SW 1271 (cell line): ENCODE measurements at places on chromosomes 3 and 15.

- DNase-seq: no peak
Measured at GRCh38 chr15:98835876-98836275, 171.7 kb downstream of the PGPEP1L start.

DNA sequence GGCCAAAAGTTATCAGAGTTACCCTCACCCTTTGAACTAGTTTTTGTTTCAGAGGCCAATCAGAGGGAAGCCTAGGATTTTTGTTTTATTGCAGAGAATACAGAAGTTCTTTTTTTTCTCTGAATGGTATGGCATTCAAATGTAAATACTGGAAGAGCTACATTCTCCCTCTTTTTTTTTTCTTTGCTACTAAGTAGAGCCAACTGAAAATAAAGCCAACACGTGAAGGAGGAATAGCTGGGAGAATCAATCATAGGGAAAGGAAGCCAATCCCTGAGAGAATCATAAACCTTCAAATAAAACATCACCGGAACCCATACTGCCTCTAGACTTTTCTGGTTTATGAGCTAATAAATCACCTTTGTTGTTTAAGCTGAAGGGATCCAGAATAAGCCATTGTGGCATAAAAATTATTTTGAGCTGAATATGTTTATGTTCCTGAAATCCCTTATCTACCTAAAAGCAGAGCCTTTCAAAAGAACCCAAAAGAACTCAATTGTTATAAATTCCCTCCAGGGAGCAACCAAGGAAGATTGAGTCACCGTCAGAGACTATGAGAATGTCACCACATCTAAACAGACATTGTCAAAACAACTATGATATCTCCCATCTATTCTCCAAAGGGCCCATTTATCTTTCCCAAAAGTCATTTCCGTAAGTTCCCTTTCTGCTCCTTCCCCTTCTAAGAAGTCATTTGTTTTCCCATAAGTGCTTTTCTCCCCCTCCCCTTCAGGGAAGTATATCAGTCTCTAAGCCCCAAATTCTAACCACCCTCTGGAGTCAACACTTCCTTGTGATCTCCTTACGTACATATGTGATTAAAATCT, 3.8 kb upstream of the ZNF280D start:
- no peak for DNase-seq

GRCh38 chr3:101811875-101812274, 32.9 kb downstream of the NXPE3 start:
- DNase-seq: no peak

GRCh38 chr3:42043099-42043813, 47.9 kb upstream of the TRAK1 start:
- DNase-seq: no peak

DNA sequence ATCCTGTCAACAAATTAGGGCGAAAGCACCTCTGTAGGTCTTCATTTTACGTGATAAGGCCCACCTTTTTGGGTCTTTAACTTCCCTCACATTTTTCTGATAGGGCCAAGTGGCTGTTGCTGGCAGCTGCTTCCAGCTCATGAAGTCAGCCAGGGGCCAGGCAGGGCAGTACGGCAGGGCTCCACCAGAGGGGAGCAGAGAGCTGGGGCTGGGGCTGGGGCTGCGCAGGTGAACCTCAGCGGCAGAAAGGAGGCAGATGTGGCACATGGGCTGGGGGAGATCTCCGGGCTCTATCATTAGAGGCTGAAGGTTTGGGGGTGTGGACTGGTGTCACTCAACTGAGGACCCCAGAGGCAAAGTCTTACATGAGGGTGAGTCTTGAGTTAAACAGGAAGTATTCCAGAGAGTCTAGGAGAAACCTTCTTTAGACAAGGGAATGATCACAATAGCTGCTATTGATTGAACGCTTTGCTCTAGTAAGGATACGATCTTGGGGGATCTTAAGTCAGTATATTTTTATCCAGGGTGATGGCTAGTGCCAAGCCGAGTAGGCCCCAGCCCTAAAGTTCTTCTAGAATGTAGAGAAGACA, 62.8 kb upstream of the MEX3B start:
- peak; percentile 54 for DNase-seq

DNA sequence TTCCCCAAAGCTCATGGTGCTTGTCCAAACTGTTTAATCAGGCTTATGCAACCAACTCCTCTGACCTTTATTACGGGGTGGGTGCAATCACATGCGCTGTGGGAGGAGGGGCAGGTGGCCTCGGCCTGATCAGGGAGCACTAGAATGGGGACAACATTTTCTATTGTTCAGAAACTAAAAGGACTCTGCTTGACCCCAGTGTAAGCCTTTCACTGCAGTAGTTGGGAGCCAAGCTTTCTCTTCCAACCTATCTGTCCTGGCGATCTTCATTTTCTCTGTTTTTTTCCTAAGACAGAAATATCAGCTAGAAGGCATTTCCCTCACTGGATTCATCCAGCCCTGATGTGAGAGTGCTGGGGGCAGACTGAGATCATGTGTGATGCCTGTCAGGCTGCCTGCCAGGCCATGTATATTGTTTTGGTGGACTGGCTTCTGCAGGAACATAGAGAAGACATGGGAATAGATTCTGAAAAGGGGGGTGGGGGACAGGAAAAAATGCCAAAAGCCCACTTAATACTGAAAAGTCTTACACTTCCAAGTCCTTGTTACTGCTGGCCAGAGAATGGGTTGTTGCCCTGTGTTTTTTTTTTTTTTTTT, 627.0 kb upstream of the TBL1XR1 start:
- no peak for DNase-seq

- no peak for DNase-seq
Measured at GRCh38 chr3:142664819-142665218, 59.0 kb upstream of the TRPC1 start.

DNA sequence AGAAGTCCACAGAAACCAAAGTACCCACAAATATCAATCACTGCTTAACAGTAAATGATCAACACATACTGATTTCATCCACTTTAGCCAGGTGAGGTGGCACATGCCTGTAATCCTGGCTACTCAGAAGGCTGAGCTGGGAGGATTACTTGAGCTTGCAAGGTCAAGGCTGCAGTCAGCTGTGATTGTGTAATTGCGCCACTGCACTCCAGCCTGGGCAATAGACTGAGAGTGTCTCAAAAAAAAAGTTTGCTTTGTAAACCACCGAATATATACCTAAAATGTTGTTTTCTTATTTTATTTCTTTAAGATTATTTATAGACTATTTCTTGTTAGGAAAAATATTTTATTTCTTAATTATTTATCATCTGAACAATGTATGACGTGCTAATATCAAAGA, 8.7 kb upstream of the ATP13A4 start:
- DNase-seq: no peak

- no peak for DNase-seq
Measured at GRCh38 chr15:28919201-28919635, 33.4 kb downstream of the APBA2 start.

GRCh38 chr3:100994809-100995208, 1.6 kb upstream of the ABI3BP start:
- no peak for DNase-seq

DNA sequence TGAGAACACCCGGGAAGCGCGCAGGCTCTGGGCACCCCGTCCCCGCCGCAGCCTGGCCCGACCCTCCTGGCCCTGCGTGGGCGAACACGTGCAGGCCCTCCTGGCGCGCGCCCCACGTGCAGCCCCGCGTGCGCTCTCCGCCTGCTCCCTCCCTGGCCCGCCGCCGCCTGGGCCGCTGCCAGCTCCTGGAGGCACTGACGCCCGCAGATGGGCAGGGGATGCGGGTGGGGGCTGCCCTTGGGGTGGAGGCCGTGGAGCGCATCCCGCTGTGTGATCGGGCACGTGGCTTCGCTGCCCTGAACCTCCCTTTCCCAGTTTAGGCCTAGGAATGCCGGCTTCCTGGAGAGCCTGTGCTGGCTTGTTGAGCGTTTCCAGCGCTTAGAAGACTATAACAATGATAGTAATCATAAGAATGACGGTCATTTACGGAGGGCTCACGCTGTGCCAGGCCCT, 104.6 kb upstream of the SLC6A6 start:
- no peak for DNase-seq

- DNase-seq: no peak
Measured at GRCh38 chr15:101464999-101465669, 24.4 kb downstream of the PCSK6 start.

GRCh38 chr15:68256675-68257450, 20.7 kb upstream of the FEM1B start:
- DNase-seq: peak; percentile 31

DNA sequence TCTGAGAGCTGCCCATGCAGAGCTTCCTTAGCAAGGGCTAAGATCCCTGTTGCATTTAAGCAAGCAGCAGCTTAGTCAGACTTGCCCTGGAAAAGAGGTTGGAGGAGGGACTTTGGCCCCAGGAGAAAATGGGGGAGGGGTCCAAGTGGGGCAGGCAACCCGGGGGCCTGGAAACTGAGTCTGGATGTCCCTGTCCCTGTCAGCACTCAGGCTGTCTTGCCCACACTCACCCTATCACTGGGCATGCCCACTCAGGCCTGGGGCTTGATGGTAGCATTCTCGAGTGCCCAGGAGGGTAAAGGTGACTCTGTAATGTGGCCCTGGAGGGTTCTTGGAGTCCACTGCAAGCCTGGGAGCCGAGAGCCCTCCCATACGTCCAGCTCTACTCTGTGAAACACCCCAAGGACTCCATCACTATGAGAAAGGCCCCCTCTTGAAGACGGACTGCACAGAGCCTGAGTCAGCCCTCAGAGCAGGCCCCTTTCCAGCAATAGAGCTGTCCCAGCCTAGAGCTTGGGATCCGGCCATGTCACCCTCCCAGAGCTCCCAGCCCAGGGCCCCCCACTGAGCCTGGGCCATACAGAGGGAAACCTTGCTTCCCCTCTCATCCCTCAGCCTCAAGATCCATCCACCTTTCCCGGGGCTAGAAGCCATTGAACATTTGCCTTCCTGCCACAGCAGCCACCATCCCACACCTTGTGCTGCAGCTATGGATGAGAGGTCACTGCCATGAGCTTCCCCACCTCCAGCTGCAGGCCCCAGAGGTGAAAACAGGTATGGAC, 13.4 kb downstream of the MYL3 start:
- DNase-seq: no peak

- no peak for DNase-seq
Measured at GRCh38 chr3:156859578-156859977, 33.4 kb downstream of the LEKR1 start.

DNA sequence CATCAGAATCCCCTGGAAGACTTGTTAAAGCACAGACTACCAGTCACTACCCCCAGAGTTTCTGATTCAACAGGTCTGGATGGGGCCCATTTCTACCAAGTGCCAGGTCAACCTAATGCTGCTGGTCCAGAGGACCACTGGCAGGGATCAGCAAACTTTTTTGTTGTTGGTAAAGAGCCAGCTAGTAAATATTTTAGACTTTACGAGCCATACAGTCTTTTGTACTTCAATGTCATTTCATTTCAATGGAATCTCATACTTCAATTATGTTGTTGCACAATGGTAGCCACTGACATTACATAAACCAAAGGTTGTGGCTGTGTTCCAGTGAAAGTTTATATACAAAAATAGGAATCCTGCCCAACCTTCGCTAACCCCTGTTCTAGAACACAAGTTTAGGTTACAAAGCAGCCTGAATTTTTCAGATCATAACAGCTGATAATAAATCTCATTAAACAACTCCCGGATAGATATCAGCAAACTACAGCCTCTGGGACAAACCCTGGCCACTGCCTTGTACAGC, 28.7 kb downstream of the ULK4 start:
- DNase-seq: no peak

- DNase-seq: no peak
Measured at GRCh38 chr3:192817053-192817452, 89.7 kb upstream of the FGF12 start.

GRCh38 chr3:31766669-31767068, 214.4 kb downstream of the OSBPL10 start:
- DNase-seq: no peak

DNA sequence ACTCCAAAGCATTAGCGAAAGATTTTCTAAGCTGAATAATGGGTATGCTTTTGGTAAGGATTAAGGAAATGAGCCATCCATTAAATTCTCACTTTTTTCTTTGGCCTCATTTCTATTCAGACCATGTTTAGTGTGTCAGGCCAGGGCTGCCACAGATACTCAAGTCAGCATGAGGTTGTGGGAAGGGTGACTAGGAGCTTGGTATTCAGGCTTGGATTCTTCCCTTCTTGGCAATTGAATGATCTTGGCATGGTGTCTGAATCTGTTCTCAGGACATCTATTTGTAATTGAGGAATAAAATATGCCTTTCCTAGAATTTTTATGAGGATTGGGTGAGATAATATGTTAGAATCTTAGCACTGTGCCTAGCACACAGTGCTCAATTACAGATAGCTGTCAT, 11.2 kb downstream of the CCNB2 start:
- no peak for DNase-seq

DNA sequence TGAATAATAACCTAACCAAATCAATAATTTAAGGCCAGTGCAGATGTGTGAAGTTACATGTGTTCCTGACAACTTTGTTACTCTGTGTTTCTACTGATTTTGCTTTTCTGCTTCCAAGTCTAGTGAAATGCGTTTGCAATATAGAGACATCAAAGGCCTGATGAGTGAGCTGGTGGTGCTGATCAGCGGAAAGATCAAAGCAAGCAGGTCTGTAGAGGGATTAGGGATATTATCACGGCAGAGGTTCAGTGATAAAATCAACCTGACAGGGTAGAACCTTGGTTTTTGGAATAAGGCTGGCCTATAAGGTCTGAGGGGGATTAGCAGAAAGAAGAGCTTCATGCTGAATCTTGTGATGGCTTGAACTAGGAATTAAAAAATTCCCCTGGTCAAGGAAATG, 111.7 kb downstream of the EDEM1 start:
- DNase-seq: no peak

DNA sequence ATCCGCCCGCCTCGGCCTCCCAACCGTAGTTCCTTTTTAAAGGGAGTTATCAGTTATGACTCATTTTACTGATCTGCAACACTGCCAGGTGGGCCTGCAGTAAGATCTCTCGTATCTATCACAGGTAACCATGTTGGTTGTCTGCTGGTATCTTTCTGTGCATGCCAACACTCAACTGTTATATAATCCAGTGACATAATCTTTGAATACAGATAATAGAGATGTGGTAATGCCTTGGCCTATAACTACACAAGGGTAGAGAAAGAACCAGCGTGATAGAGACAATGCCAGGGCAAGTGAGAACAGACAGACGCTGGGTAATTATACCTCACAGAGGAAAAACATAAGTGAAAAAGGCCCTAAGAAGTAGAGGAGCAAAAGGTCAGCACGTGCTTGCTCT, 11.0 kb upstream of the ARPP19 start:
- no peak for DNase-seq
